Kasumi-1 (cell line): ENCODE measurements at places on chromosomes 5 and 9.

DNA sequence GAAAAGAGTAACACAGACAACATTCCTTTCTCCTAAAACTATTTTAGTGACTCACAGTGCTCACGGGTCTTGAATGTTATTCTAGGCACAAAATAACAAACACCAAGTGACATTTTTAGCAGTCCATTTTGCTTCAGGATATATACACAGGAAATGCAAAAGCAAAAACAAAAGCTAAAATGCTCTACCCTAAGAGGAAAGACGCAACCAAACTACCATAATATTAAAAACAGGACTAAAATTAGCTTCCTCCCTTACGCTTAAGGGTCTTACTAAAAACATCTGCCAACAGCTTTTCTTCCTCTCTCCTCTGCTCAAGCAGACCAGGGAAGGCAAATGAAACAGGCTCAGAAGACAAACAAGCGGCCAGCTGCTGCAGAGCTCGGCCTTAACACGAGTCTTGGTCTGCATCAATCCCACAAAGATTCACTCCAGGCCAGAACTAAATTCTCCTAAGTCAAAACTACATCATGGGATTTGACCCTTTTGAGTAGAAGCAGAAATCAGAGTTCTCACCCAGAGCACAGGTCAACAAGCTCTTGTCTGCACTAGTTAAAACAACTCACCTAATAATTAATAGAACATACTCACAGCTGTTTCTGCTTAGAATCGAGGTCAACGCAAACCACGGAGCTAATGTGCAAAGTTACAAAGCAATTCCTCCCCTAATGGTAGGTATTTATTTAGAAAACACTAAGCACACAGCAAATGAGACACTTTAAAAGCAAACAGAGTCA, 62.3 kb downstream of the RAPGEF1 start:
- peak; percentile 48 for DNase-seq

GRCh38 chr9:120080849-120081248, 499.1 kb downstream of the CDK5RAP2 start:
- DNase-seq = no peak

DNA sequence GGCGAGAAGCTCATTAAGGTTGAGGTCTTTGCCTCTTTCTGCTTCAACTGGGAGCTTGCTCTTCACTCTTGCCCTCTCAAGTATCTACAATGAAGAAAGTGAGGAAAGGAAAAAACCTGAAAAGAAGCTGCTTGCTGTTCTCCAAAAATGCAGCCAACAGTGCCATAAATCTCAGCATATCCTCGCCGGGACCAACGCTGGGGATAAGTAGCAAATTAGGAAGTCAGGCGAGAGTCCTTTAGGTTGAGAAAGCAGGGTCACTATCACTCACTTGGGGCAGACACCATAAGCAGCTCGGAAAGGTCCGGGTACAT, 399 bp downstream of the NUP155 start:
- DNase-seq = no peak

GRCh38 chr5:131993676-131994075, 17.8 kb downstream of the ACSL6 start:
- no peak for DNase-seq

DNA sequence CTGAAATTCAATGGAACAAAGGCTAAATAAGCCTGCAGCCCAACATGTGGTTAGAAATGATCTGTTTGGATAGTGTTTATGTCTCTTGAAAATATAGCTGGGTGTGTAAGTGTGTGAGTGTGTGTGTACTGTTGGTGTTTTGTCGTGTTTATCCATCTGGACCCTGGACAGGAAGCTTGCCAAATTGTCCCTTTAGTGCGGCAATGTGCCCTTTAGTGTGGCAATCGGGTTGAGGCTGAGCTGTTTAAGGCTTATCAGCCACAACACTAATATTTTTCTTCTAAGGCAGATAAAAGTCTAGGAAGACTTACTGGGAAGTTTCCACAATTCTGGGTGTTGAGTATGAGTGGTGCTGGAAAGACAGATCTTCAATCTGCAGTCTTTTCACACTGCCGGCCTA, 180.2 kb downstream of the YTHDC2 start:
- DNase-seq = no peak

GRCh38 chr9:128495804-128496417, 8.6 kb upstream of the GLE1 start:
- no peak for DNase-seq

- no peak for DNase-seq
Observed at GRCh38 chr5:65102371-65102975, 333.7 kb downstream of the CWC27 start.

DNA sequence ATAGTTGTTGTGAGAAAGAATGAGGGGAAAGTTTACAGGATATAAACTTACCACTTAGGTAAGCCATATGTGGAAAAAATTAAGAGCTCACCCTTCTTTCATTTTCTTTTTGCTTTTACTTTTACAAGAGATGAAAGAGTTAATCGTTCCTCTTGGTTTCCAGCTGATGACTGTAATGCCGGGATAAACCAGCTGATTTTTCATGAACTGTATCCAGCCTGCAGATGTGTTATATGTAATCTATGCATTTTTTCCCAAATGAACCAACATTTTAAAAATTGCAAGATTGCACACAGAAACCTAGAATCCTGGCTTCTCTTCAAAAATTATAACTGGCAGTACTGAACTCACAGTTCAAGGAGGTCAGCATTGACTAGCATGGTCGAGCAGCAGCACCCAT, 185.9 kb downstream of the GRIA1 start:
- no peak for DNase-seq
